Stimulated activated CD4-positive, alpha-beta T cell treated with anti-CD3 and anti-CD28 coated beads, TNF-alpha, amount 100 ng/mL, for 48 hours (primary cell): ENCODE measurements at places on chromosomes 5 and 9.

DNA sequence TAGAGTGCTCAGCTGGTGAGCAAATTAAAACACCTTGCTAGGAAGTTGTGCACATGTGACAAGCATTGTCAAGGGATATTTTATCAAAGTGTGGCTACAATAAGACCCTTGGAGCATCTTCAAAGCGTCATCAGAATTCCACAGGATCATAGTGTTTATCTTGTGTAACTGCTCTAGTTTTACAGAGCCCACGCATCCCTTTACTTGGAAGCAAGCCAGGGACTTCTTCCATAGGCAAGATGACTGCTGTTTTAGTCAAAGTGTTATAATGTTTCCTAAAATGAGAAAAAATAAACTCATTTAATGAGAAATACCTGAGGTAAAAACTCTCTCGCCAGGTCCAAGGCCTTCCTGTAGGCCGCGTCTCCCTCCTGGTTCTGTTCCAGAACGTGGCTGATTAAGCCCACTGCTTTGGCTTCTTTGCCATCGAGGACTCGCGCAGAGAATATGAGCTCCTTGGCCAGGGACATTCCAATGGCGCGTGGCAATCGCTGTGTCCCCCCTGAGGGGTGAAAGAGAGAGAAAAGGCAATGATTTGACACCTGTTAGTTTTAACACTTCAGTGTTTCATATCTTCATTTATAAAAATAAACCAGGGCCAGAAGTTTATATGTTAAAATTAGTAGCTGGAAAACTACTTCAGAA is 141.1 kb downstream of the AUH start:
- no peak for DNase-seq

GRCh38 chr5:178415353-178415752 is 174.8 kb downstream of the COL23A1 start:
- no peak for DNase-seq

DNA sequence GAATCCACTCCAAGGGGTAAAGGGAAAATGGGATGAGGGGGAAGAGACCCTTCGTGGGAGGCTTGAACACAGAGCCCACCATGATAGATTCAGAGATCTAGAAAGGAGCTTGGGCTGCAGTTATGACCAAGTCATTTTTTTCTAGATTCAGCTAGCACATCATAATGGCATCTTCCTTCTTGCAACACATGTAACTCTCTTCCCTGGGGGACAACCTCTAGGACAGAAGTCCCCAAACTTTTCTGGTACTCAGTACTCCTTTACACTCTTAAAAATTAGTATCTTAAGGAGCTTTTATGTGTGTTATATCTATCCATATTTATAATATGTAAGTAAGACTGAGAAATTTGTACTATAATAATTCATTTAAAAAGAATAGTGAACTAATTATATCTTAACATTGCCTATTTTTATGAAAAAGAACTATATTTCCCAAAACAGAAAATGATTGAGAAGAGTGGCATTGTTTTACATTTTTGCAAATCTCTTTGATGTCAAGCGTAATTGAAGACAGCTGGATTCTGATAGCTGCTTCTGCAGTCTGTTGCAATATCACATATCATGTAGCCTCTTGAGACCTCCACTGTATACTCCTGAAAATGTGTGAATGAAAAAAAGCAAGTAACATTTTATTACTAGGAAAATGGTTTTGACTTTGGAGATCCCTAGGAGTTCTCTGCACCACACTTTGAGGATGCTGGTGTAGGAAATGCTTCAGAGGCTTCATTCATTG is 875 bp downstream of the ACO1 start:
- DNase-seq, result no peak

GRCh38 chr9:34338665-34339385 is 9.5 kb downstream of the NUDT2 start:
- no peak for DNase-seq

DNA sequence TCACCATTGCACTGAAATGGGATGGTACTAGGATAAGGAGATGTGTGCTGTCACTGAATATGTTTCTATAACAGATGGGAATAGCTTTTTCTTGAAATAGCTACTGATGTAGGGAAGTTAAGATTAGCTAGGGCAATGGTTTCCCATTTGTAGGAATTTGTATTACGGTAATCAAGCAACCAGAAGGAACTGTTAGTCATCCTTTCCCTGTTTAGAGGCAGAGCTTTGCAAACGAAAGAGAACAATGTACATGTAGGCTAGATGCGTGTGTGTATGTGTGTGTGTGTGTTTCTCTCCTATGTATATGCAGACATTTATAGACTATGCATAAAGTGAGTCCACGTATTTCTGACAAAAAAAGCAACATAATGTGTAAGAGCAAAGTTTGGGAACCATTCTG is 171.9 kb upstream of the GRIA1 start:
- DNase-seq, result no peak

DNA sequence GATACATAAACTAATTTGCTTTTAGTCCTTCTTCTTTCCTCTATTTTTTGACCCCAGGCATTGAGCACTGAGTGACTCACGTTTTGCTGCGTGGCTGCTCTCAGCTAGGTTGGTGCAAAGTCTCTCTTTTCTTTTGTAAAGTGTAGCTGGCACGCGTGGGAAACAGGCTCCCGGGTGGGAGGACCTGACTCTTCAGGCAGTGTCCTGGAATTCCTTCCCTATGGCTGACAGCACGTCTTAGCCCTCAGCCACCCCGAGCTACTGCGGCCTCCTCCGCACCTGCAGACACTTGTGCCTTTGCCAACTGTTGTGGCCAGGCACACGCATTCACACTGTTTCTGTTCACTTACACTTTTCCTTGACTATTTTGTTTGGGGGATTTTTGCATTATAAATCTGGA is 877 bp upstream of the SCGB3A1 start:
- DNase-seq, result no peak

GRCh38 chr9:107737987-107738743 is 248.6 kb upstream of the KLF4 start:
- DNase-seq, result no peak
